GM23248 (cell line): ENCODE measurements at places on chromosomes 6 and 20.

GRCh38 chr6:167676666-167677421 lies 149.9 kb upstream of the AFDN start:
- DNase-seq, result no peak

- no peak for DNase-seq
Observed at GRCh38 chr6:31074401-31074800, 38.0 kb downstream of the C6orf15 start.

DNA sequence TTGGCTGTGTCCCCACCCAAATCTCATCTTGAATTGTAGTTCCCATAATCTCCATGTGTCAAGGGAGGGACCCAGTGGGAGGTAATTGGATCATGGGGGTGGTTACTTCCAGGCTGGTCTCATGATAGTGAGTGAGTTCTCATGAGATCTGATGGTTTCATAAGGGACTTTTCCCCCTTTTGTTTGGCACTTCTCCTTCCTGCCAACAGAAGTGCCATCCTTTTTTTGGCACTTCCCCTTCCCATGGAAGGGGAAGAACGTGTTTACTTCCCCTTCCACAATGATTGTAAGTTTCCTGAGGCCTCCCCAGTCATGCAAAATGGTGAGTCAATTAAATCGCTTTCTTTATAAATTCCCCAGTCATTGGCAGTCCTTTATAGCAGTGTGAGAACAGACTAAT lies 18.0 kb upstream of the PI3 start:
- no peak for DNase-seq

- peak; percentile 55 for DNase-seq
Observed at GRCh38 chr6:149716181-149716963, 1.5 kb downstream of the LATS1 start.

DNA sequence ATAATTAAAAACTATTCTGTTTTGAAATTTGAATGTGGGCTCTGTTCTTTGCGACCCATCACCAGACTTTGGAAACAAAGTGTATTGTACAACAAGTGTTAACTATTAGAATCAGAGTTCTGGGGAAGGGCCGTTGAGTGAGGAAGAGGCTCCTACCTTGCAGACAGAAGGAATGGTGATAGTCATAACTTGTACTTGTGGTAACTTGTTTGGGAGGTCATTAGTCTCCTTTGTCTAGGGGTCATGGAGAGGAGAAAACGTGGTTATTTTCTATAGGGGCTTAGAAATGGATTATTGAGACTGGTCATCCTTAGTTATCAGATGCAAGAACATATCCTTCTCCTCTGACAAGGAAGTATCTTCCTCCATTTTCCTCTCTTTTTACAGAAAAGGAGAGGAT lies 174.8 kb downstream of the BMP2 start:
- DNase-seq, result no peak

- DNase-seq, result peak; percentile 90
Observed at GRCh38 chr6:113433335-113433991, 423.7 kb upstream of the MARCKS start.

GRCh38 chr6:27545271-27546046 lies 72.6 kb upstream of the ZNF184 start:
- DNase-seq, result peak; percentile 47

DNA sequence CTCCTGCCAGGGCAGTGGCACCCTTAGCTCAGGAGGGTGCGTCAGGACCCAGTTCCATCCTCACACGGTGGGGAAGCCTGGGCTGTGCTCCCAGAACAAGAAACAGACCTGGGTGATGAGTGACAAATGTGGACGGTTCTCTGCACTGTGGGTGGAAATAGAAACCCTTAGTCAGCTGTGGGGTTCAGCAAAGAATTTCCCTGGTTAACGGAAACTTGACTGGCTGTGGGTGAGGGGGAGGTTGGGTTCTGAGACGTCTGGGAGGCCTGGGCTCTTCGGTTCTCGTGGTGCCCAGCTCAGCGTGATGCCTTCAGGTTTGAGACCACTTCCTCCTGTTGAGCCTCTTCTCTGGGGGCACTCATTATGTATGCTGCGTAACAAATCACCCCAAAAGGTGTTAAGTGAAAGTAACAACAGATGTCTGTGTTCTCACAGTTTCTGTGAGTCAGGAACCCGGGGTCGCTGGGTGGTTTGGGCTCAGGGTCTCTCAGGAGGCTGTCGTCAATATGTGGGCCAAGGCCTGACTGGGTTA lies 53.1 kb upstream of the FAM83D start:
- DNase-seq, result no peak

DNA sequence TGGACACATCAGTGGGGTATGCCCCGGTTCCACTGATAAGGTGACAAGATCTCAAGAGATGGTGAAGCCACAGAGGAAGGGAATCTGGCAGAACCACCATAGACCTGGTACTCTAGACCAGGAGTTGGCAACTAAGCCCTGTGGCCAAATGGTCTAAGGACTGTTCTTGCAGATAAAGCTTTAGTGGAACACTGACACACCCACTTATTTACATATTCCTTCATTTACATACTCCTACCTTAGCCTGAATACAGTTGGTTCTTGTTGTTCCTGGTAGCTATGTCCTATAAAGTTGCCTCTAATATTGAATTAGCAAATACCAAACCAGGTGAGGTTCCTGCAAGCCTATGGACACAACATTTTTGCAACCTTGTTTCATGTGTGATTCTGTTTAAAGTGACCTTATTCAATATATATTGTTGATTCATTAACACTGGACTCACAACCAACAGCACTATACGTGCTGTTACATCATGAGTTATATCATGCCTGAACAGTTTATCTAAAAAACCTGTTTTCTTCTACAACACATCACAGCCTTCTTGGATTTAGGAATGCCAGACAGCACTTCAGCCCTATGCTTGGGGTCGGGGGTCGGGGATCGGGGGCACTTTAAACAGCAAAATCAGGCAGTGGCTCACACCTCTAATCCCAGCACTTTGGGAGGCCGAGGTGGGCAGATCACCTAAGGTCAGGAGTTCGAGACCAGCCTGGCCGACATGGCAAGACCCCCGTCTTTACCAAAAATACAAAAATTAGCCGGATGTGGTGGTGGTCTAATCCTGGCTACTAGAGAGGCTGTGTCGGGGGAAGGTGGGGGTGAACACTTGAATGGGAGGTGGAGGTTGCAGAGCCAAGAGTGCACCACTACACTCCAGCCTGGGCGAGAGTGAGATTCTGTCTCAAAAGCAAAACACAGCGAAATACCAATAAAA lies 2.5 kb downstream of the CCDC167 start:
- no peak for DNase-seq

DNA sequence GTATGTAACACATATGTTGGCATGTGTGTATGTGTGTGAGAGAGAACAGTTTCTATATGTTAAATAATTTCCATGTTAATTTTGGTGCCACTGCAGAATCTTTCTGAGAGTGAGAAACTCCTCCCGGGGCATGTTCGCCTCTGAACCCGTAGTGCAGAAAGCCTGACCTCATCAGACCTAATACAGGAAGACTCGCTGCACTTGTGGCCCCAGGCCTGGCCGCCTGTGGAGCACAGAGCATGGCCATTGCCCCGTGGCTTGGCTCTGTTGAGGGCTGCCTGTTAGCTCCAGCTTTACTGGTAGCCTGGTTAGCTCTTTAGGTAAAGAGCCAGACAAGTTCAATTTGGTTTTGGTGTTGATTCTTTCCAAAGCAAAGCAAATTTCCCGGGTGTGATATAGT lies 25.5 kb downstream of the FARS2 start:
- DNase-seq, result no peak

GRCh38 chr20:53857723-53858236 lies 212.6 kb downstream of the BCAS1 start:
- DNase-seq, result no peak
